Bone marrow (tissue), 2 donors: ENCODE measurements at places on chromosomes 7 and 10.

GRCh38 chr10:129892548-129893052, 71.5 kb downstream of the EBF3 start:
- no peak for DNase-seq

DNA sequence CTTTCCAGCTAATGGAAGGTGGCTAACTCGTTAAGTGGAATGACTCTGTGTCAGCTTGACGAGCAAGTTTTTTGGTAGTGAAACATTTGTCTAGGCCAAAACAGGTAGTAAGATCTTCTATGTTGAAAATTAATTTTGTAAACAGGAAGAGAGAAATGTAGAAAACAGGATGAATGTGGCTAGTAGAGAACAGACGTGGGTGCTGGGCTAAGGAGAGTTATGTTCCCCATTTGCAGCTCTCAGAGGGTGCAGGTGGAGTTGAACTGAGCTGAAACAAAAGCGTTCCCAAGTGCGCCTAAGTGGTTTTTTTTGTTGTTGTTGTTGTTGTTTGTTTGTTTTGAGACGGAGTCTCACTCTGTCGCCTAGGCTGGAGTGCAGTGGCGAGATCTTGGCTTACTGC, 59.5 kb upstream of the SRPK2 start:
- no peak for DNase-seq

DNA sequence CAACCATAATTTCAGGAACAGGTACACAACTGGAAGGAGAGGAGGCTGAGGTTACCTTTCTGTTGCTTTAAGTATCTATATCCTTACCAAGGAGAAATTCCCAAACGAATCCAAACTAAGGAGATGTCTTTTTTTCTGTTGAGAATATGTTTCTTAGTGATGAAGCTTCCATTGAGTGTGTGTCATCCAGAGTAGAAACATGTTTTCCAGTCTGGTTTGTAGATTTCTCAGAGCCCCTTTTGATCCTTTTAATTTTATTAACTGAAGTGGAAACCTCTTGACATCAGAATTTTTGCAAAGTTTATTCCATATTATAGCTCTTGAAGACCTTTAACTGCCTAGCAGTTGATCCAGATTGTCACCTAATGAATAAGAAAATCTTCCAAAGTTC, 207.1 kb upstream of the FERD3L start:
- DNase-seq, result no peak

GRCh38 chr10:1507436-1507835, 229.9 kb downstream of the ADARB2 start:
- no peak for DNase-seq

DNA sequence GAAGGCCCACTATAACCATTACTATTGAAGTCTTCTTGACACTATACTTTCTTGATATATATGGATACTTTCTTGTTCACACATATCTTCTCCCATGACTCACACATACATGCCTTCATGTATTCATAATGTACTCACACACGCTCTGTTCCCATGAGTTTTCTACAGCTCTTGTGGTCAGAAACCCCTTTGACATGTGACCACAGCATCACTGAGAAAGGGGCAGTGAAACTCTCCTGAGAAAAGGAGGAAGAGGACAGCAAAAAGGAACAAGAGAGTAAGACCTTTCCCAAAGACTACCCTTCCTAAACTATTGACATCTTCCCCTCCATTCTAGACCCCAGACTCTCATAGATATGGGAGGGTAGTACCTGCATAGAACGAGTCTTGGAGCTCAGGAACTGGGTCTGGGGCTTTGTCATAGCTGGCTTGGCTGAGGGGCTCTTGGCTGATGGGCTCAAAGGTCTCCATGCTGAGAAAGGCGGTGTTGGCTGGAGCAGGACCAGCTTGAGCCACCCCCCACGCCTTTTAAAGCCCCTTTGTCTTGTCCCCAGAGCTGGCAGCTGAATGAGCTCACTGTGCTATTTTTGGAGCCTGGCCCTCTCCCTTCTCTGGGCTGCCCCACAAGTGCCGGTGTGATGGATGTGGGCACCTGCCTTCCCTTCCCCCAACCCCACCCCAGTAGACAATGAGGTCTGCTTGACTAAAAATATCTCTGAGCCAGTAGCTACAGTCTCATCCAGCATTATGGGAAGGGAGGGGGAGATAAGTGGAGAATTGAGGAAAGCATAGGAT, 5.1 kb downstream of the SYNPO2L start:
- DNase-seq, result no peak

DNA sequence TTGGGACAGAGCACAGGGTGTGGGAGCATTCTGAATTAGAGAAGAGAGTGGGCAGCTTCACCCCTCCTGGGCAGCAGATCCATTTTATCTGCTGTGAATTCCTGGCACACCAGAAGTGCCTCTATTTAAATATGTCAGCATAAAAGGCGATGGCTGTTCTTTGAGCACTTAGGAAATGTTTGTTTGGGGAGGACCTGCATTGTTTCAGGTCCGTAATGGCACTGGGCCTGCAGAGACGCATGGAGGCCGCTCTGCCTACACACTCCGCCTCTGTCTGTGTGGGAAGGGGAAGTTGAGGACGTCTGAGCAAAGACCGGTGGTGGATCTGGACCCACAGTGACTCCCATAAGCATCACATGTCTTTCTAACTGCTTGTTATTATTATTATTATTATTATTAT, 253.2 kb downstream of the CAMK1D start:
- no peak for DNase-seq

GRCh38 chr7:16399265-16399831, 22.0 kb downstream of the CRPPA start:
- DNase-seq, result no peak

DNA sequence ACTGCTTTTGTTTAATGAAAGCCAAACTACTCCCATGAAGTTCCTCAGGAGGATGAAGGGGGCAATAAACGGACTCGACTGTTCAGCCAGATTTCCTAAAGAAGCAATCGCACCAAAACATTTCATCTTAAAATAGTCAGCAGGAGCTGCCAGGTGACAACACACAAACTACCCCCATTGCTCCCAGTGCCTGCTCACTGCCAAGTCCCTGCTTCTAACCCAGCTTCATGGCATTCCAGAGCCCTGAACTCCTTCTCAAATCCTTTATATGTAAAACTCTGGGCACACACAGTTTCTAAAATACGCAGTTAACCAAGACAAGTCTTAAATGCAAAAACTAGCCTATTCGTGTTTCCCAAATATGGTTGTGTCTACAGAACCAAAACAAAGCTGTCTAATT, 110.0 kb downstream of the SORBS1 start:
- no peak for DNase-seq

GRCh38 chr10:128579280-128579865, 453.1 kb upstream of the MKI67 start:
- DNase-seq, result no peak

DNA sequence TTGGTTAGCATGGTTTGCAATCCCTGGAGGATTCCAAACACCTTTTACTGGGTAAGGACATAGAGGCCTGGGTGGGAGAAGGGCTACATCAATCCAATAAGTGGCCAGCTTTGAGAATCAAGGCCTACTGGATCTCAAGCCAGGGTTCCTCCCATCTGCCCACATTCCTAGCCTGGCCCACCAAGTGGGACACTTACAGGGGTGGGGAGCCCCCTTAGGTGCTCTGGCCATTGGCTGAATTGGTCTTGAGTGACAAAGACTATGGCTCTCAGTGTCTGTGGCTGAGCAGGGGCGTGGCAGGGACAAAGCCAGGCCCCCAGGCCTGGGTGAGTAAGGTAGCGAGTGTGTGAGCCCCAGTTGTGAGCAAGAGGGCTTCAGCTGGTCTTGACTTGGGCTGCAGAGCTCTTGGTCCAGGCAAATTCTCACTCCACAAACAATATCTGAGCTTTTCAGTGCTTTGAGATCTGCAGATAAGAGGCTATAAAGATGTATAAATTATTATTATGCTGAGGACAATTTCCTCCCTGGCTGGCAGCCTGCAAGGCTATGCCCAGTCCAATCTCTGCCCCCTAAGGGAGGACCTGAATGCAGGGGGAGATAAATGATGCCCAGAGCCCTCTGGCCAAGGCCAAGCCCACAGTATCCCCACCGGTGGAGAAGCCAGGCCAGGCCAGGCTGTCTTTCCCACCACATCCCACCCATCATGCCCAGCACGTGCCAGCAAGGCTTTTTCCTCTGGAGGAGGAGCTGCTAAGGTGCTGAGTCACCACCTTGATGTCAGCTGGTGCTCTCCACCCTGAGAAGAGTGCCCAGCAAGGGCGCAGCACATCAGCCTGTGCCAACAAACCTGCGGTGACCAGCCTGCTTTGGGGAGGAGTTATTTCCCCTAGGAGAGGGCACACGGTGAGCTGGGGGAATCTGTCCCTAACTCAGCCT, 80.7 kb upstream of the DUSP5 start:
- no peak for DNase-seq

- DNase-seq, result no peak
Observed at GRCh38 chr10:101612086-101612485, 24.0 kb downstream of the DPCD start.

- no peak for DNase-seq
Observed at GRCh38 chr10:49039409-49039808, 75.9 kb downstream of the VSTM4 start.

- DNase-seq, result no peak
Observed at GRCh38 chr7:150999001-150999400, 8.2 kb downstream of the NOS3 start.

DNA sequence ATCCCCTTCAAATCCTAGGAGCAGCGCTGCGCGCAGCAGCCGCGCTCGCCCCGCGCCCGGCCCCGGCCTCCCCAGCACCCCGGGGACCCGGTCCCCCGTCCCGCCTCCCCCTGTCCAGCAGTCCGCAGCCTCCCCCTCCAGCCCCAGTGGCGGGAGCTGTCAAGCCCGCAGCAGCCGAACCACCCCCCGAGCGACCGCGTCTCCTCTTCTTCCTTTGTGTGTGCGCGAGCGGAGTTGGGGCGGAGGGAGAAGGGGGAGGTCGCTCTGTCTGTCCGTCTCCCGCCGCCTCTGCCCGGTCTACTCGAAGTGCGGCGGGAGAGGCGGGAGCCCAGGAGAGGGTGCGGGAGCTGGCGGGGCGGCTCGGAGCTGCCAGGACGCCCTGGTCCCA, 375 bp upstream of the CHN2 start:
- no peak for DNase-seq
